ENCODE measurements at places on chromosomes 12 and 14.

- DNase-seq, result no peak
These were observed 663 bp downstream of the PTGER2 start for GRCh38 chr14:52314595-52315354.

DNA sequence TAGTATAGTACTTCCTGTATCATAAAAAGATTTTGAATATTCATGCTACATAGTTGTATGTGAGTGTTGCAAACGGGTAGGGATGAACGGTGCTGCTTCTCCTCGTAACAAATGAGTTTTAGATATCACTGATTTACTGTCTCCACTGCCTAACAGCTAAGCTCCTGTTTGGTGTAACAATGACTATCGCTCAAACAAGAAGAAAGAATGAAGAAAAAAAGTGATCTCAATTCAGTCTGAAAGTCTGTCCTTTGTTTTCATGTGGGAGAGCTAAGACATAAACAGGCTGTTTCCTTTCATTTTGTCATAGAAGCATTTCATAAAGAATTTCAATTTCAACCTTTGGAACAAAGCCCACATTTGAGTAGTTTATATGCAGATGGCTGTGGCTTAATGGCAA, 26.1 kb upstream of the RTRAF start:
- peak; percentile 75 for DNase-seq

- no peak for DNase-seq
These were observed 4.9 kb upstream of the PPP1R12A start for GRCh38 chr12:79939728-79940310.

DNA sequence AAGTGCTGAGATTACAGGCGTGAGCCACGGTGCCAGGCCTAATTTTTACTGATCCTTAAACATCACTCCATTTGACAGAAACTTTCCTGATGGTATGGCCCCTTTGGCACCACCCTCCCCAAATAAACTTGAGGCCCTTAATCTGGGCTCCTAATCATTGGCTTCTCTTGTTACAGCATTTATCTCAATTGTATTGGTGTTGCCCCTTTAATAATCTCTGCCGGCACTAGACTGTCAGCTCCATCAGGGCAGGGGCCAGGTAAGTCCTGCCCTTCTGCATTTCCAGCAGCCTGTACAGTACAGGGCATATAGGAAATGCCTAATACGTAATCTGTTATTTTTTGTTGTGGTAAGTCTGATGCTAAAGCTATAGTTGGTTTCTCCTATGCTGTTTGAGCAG, 1.2 kb upstream of the IFT81 start:
- DNase-seq, result no peak

DNA sequence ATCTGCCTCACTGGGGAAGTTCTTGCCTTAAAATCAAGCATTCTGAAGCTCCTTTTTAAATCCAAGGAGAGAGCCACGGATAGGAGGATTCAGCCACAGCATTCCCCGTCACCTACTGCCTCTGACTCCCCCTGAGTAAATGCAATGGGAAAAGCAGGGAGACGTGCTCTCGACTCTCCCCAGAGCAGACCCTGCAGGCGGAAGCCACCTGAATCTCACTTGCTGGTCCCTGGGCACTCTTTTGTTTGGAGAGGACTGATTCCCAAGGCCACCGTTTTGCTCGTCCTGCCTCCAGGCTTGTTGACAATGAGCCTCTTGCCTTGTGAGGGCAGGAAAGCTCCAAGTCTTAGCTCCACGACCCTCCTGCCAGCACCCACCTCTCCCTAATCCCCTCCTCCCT, 204.5 kb downstream of the SLC15A4 start:
- DNase-seq, result no peak

- no peak for DNase-seq
These were observed 40.3 kb downstream of the EVL start for GRCh38 chr14:100105357-100106169.

DNA sequence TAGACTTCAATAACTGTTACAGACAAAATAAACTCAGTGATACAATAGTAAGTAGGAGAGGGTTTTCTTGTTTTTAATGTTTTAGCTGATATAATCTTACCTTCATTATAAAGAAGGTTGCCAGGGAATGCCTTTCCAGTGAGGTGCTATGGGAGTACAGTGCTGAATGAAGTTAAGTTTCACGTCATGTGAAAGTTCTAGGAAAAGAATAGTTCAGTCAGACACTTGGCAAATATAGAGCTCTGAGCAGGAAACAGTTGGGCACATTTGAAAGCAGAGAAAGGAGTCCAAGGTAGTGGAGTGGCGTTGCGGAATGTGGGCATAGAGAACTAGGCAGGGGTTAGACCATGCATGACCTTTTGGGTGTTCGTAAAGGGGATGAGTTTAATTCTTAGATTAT, 88.6 kb upstream of the DCN start:
- DNase-seq, result no peak

DNA sequence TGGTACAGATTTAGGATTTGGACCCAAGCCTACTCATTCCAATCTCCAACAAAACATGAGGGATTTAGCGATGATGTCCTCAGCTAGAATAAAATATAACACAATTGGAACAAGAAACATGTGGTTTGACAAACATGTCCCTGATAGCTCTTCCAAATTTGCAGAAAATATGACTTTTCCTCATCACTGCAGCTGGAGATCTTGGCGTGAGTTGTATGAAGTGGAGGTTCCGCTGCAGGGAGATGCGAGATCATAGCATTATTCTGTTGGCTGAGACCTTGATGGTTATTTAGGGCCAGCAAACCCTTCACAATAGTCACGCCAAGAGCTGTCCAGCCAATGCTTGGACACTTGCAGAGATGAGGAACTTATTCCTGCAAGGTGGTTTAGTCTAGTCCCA, 413.4 kb upstream of the TBX3 start:
- DNase-seq, result peak; percentile 75

GRCh38 chr12:95262808-95263207, 45.2 kb downstream of the VEZT start:
- no peak for DNase-seq

DNA sequence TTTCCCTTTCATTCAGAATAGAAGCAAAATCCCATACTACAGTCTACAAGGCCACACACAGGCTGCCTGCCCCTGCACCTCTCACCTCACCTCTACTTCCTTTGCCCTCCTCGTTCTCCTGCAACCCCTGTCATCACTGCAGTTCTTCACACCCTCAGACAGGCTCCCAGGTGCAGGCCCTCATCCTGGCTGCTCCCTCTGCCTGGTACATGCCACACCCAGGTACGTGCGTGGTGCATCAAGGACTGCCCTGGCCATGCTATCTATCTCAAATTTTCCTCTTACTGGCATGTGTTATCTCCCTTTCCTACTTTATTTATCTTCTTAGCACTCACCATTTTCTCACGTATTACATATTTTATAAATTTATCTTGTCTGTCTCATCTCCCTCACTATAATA, 24.3 kb downstream of the TM7SF3 start:
- no peak for DNase-seq

DNA sequence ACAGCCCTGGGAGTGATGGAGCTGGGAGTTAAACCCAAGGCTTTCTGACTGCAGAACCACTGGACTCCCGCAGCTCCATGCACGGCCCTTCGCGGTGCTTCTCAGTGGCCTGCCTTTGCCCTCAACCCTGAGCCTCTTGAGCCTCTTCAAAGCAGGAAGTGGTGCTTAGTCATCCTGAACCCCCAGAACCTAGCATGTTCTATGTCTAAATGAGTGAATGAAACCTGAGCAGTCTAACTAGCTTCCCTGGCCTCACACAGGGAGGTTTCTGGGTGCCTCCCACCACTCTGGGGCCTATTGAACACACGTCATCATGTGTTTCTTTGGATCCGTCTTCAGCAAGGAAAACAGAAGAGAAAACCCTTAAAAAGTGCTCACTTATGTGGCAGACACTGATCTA, 117.9 kb upstream of the SFSWAP start:
- no peak for DNase-seq

DNA sequence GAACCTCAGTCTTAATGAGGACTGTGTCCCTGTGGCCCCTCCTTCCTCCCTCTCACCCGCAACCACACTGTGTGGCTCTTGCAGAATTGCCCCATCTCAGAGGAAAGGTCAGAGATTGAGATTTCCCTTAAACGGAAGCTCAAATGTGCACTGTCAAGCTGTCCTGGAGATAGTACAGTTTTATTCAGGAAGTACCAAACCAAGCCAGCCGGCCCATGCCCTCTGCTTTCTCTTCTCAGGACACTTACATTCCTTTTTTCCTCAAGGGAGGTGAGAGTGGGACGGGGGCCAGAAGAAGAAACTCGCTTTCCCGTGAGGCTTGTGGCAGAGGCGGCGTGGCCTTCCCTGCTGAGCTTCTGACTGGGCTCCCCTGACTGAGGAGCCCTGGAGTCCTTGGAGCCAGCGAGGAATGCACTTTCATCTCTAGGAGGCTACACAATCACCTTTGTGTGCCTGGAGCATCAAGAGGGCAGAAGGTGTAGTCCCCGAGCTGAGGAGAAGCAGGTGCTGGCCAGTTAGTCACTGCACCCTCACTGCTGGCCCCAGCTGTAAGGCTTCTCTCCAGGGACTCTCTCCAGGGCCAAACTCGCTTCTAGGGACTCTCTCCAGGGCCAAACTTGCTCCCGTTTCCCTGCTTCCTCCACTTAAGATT, 24.1 kb upstream of the ATP2A2 start:
- DNase-seq, result no peak

DNA sequence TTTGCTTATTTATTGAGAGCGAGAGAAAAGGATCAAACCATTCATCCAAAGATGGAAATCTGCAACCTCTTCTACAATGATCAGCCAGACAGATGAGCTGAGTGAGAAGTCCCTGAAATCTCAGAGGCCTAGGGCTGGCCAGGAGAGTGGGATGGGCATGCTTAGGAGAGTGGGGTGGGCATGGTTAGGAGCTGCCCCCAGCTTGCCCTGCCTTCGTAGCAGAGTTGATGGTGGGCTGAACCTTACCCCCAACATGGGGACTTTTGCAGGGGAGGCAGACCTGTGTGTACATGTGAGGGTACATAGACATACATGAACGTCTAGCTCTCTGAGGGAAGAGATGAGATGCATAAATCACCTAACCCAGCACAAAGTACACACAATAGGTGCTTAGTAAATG, 95.7 kb upstream of the ESRRB start:
- DNase-seq, result no peak

DNA sequence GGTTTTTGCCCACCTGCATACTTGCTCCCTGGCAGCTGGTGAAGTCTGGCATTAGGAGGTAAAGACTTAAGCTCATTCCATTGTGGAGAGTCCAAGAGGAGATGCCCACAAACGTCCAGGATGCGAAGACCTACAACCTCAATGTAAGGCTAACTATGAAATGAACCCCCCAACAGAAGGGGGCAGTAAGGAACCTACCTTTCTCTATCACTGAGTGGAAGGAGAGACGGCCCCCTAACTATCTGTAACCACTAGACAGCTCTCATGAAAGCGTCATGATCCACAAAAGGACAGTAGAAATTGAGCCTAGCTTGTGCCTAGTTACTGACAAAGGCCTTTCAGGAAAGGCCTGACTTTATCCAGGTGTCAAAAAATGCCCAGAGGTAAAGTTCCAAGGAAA, 55.3 kb downstream of the ZFYVE21 start:
- no peak for DNase-seq

GRCh38 chr12:42484996-42485395, 104.5 kb downstream of the PRICKLE1 start:
- DNase-seq, result no peak

- no peak for DNase-seq
These were observed 43.4 kb downstream of the SAMD4A start for GRCh38 chr14:54610051-54610977.

DNA sequence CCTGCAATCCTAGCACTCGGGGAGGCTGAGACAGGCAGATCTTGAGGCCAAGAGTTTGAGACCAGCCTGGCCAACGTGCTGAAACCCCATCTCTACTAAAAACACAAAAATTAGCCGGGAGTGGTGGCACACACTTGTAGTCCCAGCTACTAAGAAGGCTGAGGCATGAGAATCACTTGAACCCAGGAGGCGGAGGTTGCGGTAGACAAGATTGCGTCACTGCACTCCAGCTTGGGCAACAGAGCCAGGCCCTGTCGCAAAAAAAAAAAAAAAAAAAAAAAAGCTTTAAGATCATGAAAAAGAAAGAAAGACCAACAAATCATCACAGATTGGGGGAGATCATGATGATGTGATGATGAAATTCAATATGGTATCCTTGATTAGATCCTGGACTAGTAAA, 30.6 kb downstream of the WDR89 start:
- no peak for DNase-seq

DNA sequence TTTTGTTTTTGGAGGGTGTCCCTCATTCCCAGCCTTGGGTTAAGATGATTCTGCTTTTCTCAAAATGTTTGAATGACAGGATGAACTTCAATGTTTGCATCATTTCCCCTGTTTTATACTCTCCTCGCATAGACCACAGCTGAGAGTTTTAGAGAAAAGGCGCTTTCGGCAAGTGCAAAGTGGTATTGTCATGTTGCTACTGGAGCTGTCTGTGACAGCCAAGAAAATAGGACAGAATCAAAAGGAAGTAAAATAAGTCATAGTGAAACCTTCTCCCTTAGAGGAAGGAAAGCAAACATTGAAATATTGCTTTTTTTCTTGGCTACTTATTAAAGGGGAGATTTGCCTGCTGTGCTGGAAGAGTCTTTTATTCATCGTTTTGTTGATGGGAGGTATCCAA, 33.5 kb upstream of the ARHGAP5 start:
- DNase-seq, result no peak

DNA sequence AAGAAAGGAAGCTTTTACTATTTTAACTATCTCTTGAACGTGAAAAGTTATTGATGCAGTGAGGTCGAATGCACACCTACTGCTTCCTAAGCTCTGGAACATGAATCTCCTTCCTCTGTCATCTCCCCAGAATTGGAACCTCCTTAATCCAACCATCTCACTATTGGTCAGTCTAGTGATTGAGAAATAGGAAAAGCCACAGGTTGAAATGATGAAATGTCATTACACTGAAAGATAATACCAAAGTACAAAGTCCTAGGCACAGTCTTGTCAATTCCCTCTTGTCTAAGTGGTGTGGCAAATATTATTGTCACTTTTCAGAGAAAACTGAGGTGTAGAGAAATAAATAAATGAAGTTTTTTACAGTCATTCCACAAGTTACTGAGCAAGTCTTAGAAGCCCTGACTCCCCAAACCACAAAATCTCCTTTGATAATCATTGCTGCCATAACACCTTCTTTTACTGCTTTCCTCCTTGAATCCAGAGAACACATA, 19.5 kb upstream of the HIGD1C start:
- DNase-seq, result no peak

Measured in tongue (tissue), 3 donors.